ENCODE measurements at places on chromosomes 5 and 9.
A peak's percentile ranks its signal among the peaks of the same experiment; 100 is the strongest.

GRCh38 chr9:114836769-114837168 lies 30.9 kb upstream of the TNFSF15 start:
- peak; percentile 65 for DNase-seq

- no peak for DNase-seq
Observed at GRCh38 chr5:110852053-110852452, 113.2 kb downstream of the SLC25A46 start.

DNA sequence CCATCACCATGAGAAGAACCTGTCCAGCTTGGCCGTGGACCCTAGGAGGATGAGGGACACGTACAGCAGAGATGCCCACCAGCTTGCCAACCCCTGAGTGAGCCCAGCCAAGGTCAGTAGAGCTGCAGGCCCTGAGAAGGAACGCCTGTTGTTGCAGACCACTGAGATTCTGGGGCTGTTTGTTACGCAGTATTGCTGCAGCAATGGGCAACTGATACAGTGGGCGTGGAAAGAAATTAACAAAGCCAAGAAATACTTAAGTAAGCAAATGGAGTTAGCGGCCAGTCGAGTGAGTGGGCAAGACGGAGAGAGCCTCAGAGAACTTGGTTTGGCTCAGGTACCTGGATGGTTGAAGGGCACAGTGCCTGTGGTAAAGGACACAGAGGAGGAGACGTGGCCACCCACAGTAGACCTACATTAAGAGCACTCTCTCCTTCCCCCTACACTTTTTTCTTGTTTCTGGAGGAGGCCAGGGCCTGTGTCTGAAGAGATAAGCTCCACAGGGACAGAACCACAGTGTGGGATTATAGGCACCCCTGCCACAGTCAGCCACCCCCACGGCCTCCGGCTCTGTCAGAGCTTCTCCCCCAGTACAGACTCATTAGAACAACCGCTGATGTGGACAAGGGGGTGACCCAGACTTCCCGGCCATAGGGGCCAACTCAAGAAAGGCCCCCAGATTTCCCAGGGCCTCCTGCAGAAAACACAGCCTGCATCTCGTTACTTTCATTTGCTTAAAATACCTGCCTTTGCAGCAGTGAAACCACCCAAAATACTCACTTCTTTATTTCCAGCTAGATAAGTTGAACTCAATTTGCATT lies 40.1 kb upstream of the GRHPR start:
- no peak for DNase-seq

GRCh38 chr9:74330487-74331214 lies 166.5 kb upstream of the RORB start:
- DNase-seq, result no peak

- no peak for DNase-seq
Observed at GRCh38 chr5:157592594-157592993, 17.0 kb upstream of the ADAM19 start.
